Retinal pigment epithelial cell (primary cell): ENCODE measurements at places on chromosomes 12 and 14.

DNA sequence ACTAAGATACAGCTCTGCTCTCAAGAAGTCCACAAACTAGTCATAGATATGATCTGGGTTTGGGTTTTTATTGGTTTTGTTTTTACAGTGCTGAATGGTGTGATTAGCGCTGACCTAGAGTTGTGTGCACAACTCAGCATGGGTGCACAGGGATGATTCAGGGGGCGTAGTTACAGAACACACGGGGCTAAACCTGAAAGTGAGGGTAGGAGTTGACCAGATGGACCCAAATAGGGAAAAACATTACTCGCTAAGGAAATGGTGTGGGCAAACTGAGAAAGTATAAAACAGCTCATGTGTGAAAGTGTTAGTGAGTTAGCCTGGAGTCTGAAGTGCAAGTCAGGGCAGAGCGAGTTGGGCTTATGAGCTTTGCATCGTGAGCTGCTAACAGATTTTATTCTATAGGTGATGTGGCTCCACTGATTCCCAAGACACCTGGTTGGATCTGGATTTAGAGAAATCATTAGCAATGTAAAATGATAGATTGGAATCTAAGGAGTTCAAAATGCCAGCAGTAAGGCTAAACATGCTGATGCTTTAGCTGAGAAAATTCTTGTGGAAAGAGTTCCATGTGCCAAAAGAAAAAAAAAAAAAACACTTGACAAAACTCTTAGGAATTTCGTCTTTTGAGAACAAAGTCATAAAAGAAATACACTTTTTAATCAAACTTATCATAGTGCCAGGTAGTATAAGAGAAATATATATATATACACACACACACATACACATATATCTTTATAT lies 134.9 kb downstream of the SLC5A8 start:
- DNase-seq, result no peak

DNA sequence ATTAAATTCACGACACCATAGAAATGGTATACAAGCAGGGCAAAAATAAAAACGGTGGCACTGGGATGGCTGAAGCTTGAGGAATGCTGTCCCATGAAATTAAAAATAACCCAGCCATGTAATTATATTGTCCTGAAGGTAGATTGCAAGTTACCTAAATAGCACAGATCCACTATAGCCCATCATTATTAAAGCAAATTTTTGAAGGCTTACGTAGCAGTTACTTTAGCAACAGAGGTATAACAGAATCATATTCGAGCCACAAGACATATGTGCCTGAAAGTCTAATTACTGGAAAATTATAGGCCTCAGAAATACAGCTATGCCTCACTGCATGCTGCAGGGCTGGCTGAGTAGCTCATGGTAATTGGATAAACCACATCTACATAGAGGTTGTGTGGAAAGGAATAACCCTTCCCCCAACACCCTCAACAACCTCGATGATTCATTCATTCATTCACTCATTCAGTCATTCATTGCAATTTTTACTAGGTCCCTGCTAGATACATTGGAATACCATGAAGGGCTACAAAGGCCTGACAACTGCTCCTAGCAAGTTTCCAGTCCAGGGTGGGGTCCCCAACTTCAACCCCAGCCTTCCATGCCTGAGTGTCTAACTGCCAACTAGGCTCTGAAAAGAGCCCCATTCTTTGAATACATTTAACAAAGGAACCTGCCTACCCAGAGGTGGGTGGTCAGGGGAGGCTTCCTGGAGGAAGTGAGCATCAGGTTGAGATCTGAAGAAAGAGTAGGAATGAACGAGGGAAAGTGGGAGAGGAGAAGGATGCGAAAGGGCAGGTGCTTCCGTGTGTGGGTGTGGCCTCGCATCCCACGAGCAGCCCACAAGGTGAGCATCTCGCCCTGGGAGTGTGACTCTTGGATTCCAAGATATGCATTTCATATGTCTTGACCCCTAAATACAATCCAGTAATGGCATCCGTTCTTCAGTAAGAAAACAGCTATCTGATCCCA lies 18.0 kb upstream of the CMKLR1 start:
- no peak for DNase-seq

GRCh38 chr14:94770815-94771157 lies 873 bp upstream of the GSC start:
- DNase-seq, result no peak

DNA sequence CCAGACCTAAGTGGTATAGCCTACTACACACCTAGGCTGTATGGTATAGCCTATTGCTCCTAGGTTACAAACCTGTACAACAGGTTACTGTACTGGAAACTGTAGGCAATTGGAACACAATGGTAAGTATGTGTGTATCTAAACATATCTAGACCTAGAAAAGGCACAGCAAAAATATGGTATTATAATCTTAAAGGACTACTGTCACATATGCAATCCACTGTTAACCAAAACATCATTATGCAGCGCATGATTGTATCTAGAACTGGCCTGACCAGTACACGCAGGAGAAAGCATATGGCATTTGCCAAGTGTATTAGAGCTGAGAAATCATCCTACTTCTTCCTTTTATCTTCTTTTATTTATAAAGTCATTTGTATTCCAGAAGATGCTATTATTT lies 75.5 kb downstream of the SLC8A3 start:
- no peak for DNase-seq

GRCh38 chr12:120007272-120007671 lies 18.2 kb downstream of the BICDL1 start:
- DNase-seq, result no peak

DNA sequence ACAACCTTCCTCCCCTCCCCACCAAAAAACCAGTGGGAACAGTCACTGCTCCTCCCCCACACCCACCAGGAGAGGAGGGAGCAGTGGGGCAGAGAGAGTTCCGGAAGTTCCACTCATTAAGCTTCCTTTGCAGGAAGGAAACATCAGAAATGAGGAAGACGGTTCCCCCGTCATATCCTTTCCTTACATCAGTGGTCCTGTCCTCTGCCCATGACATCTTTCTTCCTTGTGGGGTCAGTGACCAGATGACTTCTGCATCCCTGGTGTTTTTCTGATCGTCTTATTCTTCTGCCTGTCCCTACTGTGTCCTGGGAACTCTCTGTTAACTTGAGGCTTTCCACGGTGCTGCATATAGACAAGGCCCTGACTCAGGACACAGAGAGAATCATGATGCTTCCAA lies 40.8 kb upstream of the SPTLC2 start:
- no peak for DNase-seq

- DNase-seq, result peak; percentile 62
These were observed 59.5 kb downstream of the GALNT4 start for GRCh38 chr12:89464974-89465592.

DNA sequence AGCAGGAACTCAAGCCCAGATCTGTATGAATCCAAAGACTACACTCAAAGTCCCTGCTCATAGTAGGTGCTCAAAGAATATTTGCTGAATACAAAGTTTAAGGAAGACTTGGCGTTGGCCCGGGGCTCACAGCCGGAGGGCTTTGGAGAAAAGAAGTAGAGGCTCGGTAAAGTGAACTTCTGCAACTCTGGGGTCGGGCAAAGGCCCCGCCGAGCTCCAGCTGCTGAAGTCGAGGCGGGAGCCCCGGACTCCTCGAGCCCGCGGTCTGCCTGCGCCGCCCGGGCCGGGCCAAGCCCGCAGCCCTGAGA lies 335 bp downstream of the GCN1 start:
- no peak for DNase-seq

DNA sequence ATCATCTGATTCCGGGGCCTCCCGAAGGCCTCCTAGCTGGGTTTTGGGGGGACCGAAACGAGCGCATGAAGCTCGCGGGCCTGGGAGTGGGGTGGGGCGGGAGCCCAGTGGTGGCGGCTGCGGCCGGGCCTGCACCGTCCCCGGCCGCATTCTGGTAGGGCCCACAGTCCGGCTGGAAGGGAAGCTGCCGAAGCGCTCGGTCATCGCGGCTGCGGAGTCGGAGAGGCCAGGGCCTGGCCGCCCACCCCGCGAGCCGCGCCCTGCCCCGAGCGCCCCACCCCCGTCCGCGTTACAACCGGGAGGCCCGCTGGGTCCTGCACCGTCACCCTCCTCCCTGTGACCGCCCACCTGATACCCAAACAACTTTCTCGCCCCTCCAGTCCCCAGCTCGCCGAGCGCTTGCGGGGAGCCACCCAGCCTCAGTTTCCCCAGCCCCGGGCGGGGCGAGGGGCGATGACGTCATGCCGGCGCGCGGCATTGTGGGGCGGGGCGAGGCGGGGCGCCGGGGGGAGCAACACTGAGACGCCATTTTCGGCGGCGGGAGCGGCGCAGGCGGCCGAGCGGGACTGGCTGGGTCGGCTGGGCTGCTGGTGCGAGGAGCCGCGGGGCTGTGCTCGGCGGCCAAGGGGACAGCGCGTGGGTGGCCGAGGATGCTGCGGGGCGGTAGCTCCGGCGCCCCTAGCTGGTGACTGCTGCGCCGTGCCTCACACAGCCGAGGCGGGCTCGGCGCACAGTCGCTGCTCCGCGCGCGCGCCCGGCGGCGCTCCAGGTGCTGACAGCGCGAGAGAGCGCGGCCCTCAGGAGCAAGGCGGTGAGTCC lies at the start of gene KLC1:
KLC1 (plus strand) TSS at position 528 of the 819 bp plus-strand sequence. CDS start 25,354 bp downstream, outside the sequence.
- DNase-seq, result no peak

DNA sequence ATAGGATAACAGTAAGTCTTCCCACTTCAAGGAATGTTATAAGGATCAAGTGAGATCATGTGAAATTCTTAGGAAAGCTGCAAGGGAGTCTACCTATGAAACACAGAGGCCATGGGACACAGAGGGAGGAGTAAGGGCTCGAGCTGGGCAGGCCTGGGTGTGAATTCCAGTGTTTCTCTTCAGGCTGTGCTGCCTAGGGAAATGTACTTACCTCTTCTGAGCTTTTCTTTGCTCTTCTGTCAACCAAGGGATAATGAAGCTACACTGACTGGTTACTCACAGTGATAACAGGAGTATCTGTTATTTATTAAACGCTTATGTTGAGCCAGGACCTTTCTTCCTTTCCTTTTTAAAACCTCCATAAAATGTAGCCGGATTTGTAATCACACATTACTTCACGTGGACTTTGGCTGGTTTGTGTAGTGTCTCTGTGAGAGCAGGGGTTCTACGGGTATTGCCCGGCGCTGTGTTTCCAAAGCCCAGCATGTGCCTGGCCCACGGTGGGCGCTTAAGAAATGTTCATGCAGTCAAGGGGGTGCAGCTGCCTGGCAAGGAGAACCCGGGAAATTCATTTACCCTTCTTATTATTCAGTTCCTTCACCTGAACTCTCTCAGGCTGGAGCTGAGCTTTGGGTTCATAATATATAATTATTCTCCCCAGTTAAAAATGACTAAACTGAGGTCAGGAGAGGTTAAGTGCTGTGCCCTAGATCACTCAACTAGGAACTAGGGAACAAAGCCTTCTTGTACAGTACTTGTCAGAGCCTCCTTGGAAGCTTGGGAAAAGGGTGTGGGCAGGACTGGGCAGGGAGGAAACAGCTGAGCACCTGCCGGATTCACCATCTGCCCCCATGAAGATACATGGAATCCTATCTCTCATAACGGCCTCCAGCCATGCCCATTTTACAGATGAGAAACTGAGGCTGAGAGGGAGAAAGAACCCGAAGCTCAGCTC lies 214.2 kb downstream of the CACNA1C start:
- no peak for DNase-seq

DNA sequence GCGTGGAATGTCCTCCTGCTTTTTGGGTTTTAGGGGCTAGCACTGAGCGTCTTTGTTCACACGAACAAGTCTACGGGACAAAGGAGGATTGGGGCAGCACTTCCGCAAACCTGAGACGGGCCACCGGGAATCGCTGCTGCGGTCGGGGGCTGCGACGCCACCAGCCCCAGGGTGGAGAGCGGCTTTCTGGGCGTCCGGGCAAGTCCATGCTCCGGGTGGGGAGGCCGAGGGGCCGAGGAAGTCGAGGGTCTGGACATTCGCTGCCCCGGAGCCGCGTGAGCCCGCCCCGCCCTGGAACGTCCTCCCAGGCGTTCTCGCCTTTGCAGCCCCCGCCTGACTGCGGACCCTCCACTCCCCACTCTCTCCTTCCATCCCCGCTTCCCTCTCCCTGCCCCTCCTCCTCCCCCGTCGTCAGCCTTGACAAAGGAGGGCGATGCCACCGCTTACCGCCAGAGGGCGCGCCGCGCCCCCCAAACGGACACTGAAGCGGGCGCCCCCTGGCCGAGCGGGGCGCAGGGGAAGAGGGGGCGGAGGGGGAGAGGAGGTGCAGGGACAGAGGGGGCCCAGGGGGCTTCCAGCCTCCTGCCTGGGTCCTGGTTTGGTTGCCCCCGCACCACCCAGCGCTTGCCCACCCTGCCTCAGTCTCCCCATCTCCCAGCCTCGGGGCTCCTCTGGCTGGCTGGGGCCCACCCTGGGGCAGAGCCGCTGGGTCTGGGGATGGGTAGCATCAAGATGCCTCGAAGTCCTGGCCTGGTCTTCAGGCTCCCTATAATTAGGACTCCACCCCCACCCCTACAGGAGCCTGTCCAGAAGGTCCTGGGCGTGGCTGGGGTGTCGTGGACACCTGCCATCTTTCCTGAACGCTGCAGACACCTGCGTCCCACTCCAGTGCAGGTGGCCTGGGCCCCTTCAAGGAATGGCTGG lies 39.1 kb upstream of the INF2 start:
- DNase-seq, result no peak

DNA sequence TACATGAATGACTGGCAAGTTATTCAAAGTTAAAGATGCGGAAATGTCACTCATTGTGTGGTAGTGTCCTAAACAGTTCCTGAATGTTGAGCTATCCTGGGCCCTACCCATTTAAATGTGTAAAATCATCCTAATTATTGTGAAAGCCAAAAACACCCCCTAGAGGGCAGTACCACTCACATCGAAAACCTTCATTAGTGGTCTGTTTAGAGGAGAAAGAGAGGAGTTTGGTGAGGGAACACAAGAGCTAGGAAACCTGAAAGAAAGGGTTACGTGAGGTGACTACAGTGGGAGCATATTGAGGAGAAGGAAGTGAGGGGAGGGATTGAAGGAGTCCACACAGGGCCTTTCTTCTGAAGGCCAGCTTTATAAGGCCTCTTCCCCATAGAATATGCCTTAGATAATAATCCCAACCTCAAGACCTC lies 2.5 kb upstream of the TEP1 start:
- DNase-seq, result no peak
